NCI-H1417 treated with DMSO at 0.1 percent for 48 hours (cell line): ENCODE measurements at places on chromosomes 11 and 22.

DNA sequence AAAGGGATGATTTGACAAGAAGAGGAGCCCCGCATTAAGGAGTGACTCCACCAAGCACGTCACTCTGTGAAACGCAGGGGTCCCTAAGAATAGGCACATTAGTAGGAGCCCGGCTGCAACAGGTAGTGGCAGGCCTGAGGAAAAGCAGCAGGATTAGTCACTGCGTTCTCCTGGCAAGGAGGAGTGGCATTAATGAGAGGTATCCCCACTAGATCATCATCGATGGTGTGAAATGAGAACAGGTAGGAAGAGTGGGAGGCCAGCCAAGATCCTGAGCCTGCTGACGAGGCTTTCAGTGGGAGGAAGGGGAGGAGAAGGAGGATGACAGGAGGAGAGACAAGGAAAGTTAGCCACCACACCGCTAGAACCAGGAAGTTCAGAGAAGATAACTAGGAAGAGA is 38.6 kb downstream of the NRXN2 start:
- no peak for DNase-seq

DNA sequence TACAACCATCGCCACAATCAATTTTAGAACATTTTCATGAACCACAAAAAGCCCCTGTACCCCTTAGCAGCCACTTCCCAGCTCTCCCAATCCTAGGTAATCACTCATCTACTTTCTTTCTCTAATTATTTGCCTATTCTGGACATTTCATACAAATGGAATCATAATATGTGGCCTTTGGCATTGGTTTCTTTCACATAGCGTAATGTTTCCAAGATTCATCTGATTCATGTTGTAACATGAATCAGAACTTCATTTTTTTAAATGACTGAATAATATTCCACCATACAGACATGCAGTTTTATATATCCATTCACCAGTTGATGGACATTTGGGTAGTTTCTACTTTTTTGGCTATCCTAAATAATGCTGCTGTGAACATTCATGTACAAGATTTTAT is 56.2 kb upstream of the RCN1 start:
- no peak for DNase-seq

DNA sequence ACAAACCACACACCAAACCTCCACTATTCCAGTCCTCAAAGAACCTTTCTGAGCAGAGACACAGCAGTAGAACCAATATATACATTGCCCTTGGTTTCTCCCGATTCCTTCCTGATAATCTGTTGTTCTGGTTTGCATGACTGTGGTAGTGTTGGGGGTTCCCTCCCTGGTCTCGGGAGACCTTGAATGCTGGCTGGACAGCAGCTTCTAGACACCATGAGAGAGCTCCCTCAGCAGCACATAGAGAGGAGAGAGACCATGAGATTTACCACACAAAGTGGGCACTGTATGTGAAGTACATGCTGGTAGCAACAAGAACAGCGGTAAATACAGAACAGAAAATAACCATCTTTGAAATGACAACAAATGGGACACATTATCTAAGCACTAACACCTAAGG is 2.6 kb downstream of the C11orf91 start:
- no peak for DNase-seq

DNA sequence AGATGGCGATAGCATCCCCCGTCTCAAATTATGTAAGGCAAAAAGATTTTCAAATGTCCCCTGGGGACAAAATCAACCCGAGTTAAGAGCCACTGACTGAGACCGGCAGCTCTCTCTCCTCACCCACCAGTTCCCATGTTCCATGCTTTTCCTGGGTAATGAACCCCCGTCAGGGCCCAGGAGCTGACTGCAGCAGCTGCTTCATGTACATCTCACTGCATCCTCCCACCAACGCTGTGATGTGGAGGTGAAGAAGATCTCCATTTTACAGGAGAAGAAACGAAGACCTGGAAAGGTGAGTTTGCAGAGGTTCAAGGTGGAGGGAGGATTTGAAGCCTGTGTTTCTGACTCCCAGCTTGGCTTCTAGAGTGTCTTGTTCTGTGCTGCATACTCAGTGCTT is 481.1 kb downstream of the MIAT start:
- no peak for DNase-seq

- DNase-seq = no peak
Measured at GRCh38 chr22:32331918-32332725, 25.5 kb upstream of the RFPL3 start.
